ENCODE measurements at places on chromosomes 6 and 20.

- no peak for DNase-seq
These were observed 2.5 kb downstream of the TRIM10 start for GRCh38 chr6:30158475-30159040.

GRCh38 chr20:54263116-54263690 lies 55.3 kb downstream of the PFDN4 start:
- no peak for DNase-seq

DNA sequence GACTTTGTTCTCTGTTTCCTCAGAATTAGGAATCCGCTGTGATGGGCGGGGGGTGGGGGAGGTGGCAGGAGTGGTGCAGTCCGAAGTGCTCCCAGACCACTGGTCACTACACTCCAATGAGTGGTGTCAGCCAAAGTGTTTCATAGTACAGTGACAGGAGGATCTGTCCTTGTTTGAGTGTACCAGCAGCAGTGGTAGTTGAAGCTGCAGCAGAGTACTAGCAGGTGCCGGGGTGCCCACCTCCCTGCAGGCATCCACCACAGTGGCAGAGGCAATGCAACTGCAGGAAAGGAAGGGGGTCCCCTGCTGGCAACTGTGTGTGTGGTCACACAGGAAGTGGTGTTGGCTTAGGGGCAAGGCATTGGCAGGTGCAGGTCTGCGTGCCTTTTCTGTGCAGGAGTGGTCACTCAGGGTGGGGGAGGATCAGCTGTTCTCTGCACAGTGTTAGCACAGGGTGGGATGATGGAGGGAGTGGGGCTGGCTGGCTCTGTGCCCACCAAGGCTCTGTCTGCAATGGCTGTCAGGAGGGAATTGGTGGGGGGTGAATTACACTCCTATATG lies 9.7 kb downstream of the HLA-DOB start:
- no peak for DNase-seq

GRCh38 chr6:42141603-42142117 lies 760 bp downstream of the C6orf132 start:
- DNase-seq, result peak; percentile 21

- DNase-seq, result no peak
These were observed 23.2 kb downstream of the SCGN start for GRCh38 chr6:25675167-25675566.

DNA sequence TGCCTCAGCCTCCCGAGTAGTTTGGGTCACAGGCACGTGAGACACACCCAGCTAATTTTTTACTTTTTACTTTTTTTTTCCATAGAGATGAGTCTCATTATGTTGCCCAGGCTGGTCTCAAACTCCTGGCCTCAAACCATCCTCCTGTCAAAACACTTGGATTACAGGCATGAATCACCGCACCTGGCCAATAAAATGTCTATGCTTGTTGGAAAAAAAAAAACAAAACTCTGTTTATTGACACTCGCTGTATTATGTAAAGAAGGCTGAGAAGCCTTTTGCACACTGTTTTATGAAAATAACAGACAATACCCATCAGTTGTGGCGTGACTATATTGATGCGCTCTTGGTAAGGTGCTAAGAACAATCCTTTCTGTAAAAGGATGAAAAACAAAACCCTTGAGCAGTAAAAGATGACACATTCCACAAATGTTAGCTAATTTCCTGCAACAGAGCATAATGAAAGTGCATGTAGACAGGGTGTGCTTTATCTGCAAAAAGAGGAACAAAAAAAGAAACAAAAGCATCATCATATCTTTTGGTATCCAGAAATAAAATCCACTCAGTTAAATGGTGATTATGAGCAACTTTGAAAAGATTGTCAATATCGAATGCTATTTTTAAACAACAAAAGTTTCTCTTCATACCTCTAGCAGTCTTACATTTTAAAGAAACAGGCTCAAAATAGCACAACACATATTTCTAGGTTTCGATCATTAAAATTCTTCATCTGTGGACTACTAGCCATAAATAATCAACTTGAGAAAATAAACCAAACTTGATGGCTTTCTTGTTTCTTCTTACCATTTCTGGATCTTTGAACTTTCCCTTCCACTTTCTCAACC lies 108.3 kb upstream of the PHACTR1 start:
- DNase-seq, result no peak

- no peak for DNase-seq
These were observed 411.8 kb downstream of the SYNE1 start for GRCh38 chr6:152225241-152225934.

- DNase-seq, result no peak
These were observed 46.3 kb downstream of the FAM83B start for GRCh38 chr6:54892831-54893230.

DNA sequence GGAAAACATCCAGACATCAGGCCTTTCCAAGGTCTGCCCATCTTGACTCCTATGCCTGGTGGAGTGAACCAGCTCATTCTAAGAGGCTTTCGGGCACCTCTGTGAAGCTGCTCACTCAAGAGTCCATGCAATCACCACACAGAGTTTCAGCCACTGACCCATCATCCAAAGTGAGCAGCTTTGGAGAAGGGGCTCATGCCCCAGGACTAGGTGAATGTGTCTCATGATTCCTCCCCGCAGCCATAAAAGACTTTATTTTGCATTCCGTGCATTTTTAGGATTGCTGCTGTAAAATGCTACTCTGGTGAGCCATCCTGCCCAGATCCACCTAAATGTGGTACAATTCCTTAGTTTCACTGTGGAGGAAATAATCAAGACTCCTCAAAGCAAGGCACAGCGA lies 44.5 kb upstream of the EZR start:
- DNase-seq, result no peak

DNA sequence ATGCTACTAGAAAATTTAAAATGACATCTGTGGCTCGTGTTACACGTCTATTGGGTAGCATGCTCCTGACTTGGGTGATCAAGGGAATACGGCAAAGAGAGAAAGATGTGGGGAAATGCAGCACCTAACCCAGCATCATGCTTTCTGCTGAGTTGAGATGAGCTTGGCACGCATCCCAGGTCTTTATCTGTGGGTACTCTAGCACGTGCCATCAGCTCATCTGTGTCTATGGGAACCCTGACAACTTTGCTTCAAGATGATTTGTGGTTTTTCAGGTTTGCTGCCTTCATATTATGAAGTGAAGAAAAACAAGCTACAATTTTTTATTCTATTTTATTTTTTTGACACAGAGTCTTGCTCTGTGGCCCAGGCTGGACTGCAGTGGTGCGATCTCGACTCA lies 21.0 kb downstream of the RNASET2 start:
- DNase-seq, result no peak
